ENCODE measurements at places on chromosomes 5 and 9.

- no peak for ATAC-seq
Measured at GRCh38 chr5:31937226-31937625, 236.9 kb downstream of the GOLPH3 start.

DNA sequence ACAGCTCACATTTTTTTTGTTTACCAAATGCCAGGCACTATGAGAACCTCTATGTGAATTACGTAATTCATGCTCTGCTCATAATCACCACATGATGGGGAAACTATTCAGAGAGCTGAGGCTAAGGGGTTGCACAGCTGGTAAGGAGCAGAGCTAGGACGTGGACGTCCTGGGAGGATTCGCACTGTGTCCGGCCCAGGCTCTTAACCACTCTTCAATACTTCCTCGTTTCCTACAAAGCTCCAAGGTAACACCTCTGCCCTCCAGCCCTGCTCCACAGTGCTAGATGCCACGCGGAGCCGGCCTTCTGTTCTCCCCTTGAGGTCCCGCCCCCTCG is 8.7 kb downstream of the PHF19 start:
- peak; percentile 34 for ATAC-seq

GRCh38 chr5:146052780-146053179 is 52.6 kb downstream of the PLAC8L1 start:
- no peak for ATAC-seq

DNA sequence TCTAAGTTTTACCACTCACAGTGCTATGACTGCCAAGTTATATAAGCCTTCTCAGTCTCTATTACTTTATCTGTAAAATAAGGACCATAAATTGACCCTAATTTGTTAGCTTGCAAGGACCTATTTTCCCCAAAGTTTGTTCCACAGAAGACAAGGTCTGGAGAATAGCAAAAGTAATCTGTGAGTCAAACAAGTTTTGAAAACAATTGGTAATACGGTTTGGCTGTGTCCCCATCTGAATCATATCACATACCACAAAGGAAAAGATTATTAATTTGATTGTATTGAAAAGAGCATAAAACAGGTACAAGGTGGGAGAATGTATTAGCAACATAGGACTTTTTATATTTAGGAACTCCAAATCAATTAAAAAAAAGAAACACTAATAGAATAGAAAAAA is 124.0 kb upstream of the TARS1 start:
- no peak for ATAC-seq

DNA sequence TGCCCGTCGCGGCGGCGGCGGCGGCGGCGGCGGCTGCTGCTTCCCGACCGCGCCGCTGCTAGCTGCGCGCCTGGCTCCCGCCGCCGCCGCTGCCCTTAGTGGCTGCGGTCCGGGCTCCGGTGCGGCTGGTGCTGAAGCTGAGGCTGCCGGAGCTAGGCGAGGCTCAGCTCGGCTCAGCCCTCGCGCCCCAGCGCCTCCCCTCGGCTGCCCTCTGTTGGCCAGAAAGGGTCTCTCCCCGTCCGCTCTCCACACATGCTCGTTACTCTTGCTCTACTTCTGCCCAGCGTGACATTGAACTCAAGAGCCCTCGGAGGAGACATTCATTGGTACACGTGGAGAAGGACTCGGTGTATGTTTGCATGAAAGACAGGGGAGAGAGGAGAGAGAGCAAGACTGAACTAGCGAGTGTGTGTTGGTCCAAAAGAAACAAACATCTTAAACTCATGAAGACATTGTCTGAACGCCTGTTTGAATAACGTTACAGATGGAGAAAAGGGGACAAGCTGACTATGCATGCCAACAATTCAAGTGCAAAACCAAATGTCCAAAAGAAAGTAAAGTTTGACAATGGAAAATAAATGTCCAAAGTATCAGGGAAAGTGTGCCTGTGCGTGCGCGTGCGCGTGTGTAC is at the start of gene HCN1:
TSS of gene HCN1 (minus strand) at position 175 of the 631 bp plus-strand sequence.
- ATAC-seq: peak; percentile 64

DNA sequence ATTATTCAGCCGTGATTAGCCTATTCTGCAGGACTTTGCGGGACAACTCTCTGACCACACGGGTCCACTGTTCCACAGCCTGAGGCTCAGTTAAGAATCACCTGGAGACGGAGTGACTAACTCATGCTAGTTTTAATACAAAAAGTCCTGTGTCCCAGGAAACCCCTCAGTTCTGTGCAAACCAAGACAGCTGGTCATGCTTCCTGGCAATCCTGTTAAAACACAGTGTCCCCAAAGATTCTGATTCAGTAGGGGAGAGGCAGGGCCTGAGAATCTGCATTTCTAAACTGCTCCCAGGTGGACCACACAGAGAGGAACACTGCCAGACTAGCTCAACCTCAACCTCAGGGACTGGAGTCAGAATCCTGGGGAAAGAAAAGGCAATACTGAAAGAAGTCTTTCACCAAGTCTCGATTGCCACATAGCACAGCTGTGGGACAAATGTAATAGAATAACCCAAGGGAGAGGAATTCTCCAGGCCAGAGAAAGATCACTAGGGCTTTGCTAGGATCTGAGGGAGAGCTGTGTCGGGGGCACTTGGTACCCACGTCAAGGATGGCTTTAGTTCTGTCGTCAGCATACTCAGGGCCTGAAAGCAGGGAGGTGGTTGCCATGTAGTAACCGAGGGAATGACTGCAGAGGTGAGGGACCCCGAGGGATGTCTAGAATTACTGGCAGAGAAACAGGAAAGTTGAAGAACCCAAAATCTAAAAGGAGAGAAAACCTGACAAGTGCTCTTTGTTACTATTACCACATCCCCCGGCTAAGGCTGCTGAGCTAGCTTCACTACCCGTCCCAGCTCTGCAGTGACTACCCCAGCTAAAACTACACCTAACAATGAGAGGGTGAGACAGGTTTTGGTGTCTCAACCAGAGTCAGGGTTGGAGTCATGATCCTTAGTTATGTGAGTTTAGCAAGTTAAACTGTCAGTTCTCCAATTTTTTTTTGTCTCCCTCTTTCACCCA is 8.6 kb downstream of the SUSD1 start:
- ATAC-seq: no peak

GRCh38 chr5:148391422-148391821 is 7.7 kb downstream of the FBXO38 start:
- no peak for ATAC-seq

- ATAC-seq: peak; percentile 55
Measured at GRCh38 chr5:132546108-132546507, 2.8 kb upstream of the IL5 start.

DNA sequence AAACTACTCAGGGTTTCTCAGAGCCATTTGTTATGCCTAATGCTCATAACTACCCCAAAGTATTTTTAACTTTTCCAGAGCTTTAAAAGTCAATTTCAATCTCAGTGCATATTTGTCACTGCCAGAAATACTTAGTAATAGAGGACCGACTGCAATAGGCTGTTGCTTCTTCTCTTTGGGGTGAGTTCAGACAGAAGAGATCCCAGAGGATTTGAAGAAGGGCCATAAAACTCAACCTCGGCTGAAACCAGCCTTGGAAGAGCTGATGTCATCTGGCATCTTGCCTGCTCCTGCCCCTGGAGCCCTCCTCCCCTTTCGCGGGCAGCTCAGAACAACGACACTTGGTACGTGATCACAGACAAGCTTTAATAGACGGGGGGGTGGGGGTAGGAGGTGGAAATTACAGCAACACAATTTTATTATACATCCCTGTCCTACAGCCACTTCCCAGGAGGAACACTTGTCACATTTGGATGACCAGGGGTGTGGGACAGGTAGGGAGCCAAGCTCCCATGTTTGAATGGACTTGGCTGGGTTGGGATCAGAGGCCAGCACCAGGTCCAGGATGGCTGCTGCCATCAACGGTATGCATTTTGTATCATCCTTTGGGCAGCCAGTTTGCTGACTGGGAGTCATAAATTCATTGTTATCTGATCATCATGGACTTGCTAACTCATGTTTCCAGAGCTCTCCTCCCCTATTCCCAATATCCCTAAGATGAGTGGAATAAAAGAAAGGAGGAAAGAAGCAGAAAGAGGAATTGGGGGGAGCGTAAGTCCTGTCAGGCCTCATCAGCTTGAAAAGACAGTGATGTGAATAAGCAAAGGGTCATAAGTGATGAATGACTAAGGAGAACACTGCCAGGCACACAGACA is 186.6 kb upstream of the PANK3 start:
- ATAC-seq: no peak

- peak; percentile 65 for ATAC-seq
Measured at GRCh38 chr5:96614110-96614691, 48.0 kb upstream of the CAST start.

GRCh38 chr5:154881986-154882385 is 23.6 kb downstream of the CNOT8 start:
- no peak for ATAC-seq

GRCh38 chr9:84959339-84959738 is 289.8 kb downstream of the NTRK2 start:
- no peak for ATAC-seq

GRCh38 chr9:93131599-93132286 is 2.3 kb downstream of the NINJ1 start:
- ATAC-seq: no peak

GRCh38 chr9:131496844-131497405 is 5.8 kb upstream of the POMT1 start:
- ATAC-seq: no peak

DNA sequence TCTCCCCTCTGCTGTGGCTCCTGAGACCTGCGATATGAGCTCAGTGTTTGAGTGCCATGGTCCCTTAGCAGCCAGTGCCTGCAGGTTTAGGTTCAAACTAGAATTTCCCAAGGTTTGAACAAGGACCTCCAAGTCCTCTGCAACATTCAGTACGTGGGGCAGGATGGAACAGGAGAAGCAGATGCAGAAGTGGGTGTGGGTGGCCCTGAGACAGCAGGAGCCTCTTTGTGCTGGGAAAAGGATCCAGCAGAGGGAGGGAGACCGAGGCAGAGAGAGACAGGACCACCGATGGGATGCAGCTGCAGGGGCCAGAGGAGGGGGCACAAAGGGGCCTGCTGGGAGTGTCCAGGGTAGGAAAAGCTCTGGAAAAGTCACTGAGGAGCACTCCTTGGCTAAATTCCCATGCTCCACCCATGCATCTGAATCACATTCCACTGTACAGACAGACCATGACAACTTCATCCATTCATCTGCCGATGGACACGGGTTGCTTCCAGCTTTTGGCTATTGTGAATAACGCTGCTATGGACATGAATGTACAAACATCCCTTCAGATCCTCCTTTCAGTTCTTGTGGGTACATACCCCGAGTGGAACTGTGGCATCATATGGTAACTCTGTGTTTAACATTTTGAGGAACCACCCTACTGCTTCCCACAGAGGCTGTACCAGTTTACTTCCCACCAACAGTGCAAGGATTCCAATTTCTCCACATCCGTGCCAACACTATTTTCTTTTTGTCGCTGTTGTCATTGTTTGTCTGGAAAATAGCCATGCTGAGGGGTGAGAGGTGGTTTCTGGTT is 26.7 kb upstream of the SUSD3 start:
- ATAC-seq: no peak

DNA sequence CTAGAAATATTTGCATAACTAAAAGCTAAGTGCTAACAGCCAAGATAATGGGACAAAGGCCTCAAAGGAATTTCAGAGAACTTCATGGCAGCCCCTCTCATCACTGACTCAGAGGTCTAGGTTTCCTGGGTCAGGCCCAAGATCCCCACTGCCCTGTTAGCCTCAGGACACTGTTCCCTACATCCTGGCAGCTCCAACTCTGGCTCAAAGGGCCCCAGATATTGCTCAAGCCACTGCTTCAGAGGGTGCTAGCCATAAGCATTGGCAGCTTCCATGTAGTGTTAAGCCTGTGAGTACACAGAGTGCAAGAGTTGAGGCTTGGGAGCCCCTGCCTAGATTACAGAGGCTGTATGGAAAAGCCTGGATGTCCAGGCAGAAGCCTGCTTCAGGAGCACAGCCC is 998.1 kb downstream of the TLE1 start:
- ATAC-seq: no peak

DNA sequence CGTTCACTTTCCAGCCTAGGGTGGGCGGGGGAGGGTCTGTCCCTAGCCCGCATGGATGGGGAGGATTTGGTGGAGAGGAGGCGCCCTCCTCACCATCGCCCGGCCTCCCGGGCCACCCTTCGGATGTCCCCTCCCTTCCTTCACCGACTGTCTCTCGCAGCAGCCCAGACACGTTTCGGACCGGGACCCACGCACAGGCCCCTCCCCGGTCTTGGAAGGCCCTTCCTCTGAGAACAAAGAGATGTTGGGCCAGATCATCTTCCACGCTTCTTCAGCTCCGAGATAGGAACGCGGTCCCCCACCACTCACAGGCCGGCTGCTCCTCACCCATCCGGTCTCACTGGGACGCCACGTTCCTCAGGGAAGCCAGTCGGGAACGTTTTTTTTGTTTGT is 640 bp upstream of the DPM2 start:
- ATAC-seq: no peak

DNA sequence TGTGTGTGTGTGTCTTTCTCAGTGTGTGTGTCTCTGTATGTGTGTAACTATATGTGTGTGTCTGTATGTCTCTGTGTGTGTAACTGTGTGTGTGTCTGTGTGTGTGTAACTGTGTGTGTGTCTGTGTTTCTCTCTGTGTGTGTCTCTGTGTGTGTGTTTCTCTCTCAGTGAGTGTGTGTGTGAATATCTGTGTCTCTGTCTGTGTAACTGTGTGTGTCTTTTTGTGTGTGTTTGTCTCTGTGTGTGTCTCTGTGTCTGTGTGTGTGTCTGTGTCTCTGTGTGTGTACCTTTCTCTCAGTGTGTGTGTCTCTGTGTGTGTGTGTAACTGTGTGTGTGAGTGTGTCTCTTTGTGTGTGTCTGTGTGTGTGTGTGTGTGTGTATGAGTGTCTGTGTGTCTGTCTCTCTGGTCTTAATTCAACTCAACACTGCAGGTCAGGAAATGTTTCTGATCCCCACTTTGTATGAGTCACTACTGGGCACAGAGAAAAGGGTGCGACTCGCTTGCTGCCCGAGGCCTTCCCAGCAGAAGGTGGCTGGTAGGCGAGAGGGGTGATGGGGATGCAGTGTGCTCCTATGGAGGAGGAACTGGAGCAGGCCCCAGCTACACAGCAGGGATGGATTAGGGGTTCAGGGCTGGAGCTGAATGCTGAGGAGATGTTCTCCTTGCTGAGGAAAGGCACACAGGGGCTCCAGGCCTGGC is 52.1 kb downstream of the NSG2 start:
- no peak for ATAC-seq

DNA sequence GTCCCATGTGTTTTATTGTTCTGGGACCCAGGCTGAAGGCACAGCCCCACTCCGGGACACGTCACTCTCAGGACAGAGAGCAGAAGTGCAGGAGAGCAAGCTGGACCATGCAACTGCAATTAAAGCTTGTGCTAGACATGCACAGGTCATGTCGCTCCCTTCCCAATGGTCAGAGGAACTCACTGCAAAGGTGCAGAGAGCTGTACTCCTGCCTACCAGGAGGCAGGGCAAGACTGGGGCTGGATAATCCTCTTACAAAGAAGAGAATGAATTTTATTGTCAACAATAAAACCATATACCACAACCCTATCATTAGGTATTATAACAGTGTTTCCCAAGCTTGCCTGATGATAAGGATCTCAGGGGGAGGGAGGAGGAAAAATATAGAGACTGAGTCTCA is 74.0 kb upstream of the NEK6 start:
- ATAC-seq: no peak

All from activated CD4-positive, CD25-positive, alpha-beta regulatory T cell treated with anti-CD3 and anti-CD28 coated beads, Interleukin-2, amount 50 U/mL, for 24 hours (primary cell).